ENCODE measurements at places on chromosomes 12 and 14.

DNA sequence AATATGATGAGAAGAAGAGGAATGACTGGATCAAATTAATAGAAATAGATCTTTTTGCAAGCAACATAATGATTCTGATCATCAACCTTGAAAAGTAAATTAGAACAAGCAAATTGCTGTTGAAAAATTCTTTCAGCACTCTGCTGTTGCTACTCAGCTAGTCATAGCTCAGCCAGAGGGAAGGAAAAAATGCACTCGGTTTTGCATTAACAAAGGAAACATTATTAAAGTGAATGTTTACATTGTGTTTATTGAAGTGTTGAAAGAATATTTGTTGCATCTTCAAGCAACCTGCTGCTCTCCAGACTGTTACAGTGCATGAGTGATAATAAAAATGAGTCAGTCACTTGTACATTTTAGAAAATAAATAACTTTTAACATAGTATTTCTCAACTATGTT is 26.5 kb downstream of the AP5M1 start:
- DNase-seq = no peak
- no peaks in the 10 kb centered on the region for H3K4me1 ChIP-seq
- H3K27ac ChIP-seq = no peak overlapping the region

- DNase-seq = no peak
- no peaks in the 10 kb centered on the region for H3K36me3 ChIP-seq
- peaks cover 10% of the 10 kb centered on the region for H3K4me1 ChIP-seq
- peak overlapping the region; percentile 88 for H3K27ac ChIP-seq
These were observed 575 bp downstream of the L2HGDH start for GRCh38 chr14:50311337-50311971.

DNA sequence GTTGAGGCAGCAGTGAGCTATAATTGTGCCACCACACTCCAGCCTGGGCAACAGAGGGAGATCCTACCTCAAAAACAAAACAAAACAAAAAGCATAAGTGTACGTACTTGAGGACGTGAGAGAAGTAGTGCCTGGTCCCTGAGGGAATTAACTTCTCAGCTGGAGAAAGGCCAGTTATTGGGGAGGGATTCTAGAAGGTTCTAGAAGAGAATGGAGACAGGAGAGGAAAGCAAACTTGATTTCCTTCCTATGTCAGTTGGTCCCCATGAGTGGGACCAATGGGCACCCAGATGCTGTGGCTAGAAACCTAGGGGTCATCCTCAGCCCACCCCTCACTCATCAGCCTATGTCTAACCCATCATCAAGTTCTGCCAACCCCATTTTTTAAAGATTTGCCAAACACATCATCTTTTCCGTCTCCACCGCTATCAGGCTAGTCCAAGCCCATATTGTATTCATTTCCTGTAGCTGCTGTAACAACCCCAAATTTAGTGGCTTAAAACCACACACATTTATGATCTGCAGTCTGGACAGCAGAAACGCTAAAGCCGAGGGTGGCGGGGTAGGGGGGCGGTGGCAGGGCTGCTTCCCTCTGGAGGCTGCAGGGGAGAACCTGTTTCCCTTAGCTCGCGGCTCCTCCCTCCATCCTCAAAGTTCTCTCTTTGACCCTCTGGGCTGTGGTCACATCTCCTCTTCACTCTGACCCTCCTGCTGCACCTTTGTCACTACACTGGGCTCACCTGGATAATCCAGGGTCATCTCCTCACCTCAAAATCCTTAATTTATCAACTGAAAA is 7.2 kb upstream of the RBM19 start:
- H3K27ac ChIP-seq = no peak overlapping the region
- H3K27me3 ChIP-seq = peaks cover 11% of the 10 kb centered on the region
- H3K36me3 ChIP-seq = no peaks in the 10 kb centered on the region

GRCh38 chr12:22380031-22380430 is 45.5 kb upstream of the ST8SIA1 start:
- no peak for DNase-seq
- H3K27me3 ChIP-seq = no peaks in the 10 kb centered on the region
- H3K4me1 ChIP-seq = no peaks in the 10 kb centered on the region

DNA sequence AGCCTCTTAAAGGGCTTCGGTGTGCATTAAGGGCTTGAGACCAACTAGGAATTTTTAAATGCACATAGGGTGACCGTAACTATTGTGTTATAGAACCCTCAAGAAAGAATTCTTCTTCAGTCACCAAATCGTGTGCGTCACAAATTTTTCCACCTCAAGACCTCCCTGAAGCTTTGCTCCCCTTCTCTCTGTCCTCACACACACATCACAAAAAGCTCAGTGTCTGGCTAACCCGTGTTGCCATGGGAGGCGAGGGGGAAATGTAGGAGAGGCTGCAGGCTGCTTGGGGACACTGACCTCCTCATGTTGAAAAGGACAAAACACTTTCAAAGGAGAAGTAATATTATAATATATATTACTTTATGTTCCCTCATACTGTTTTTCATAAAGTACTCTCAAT is 10.6 kb downstream of the SSPN start:
- H3K36me3 ChIP-seq = no peaks in the 10 kb centered on the region
- H3K27ac ChIP-seq = no peak overlapping the region
- no peaks in the 10 kb centered on the region for H3K4me1 ChIP-seq
- no peak for DNase-seq
- no peak overlapping the region for H3K4me3 ChIP-seq
- no peaks in the 10 kb centered on the region for H3K27me3 ChIP-seq

GRCh38 chr12:76919383-76920171 is 40.8 kb upstream of the CSRP2 start:
- no peak for DNase-seq
- no peaks in the 10 kb centered on the region for H3K27me3 ChIP-seq
- H3K27ac ChIP-seq = no peak overlapping the region
- H3K4me1 ChIP-seq = no peaks in the 10 kb centered on the region
- H3K36me3 ChIP-seq = no peaks in the 10 kb centered on the region

DNA sequence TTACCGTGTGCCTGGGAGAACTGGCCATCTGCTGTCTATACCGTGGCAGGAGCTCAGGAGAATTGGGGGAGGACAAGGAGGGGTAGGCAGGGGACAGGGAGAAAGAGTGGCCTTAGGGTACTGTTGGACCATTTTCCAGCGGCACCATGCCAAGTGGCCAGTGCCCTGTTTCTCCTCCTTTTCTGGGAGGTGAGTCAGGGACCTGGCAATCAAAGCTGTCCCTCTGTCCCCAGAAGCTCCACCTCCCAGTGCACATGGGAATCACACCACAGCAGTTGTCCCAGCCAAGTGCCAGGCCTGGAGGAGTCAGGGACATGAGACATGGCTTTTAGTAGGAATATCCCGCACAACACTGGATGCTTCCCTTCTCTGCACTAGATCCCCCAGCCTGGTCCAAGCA is 118.0 kb downstream of the GCH1 start:
- H3K36me3 ChIP-seq = no peaks in the 10 kb centered on the region
- no peak overlapping the region for H3K27ac ChIP-seq
- H3K4me1 ChIP-seq = no peaks in the 10 kb centered on the region
- DNase-seq = no peak
- H3K27me3 ChIP-seq = no peaks in the 10 kb centered on the region

GRCh38 chr14:75334549-75335051 is 56.0 kb downstream of the FOS start:
- no peak for DNase-seq
- H3K27ac ChIP-seq = peak overlapping the region; percentile 53
- H3K27me3 ChIP-seq = no peaks in the 10 kb centered on the region
- peak overlapping the region; percentile 50 for H3K4me3 ChIP-seq
- peaks cover 11% of the 10 kb centered on the region for H3K4me1 ChIP-seq

- H3K36me3 ChIP-seq = no peaks in the 10 kb centered on the region
- no peaks in the 10 kb centered on the region for H3K27me3 ChIP-seq
- no peak overlapping the region for H3K27ac ChIP-seq
- no peak overlapping the region for H3K4me3 ChIP-seq
- no peak for DNase-seq
- H3K4me1 ChIP-seq = no peaks in the 10 kb centered on the region
These were observed 8.1 kb downstream of the BCL7A start for GRCh38 chr12:122029620-122030423.

DNA sequence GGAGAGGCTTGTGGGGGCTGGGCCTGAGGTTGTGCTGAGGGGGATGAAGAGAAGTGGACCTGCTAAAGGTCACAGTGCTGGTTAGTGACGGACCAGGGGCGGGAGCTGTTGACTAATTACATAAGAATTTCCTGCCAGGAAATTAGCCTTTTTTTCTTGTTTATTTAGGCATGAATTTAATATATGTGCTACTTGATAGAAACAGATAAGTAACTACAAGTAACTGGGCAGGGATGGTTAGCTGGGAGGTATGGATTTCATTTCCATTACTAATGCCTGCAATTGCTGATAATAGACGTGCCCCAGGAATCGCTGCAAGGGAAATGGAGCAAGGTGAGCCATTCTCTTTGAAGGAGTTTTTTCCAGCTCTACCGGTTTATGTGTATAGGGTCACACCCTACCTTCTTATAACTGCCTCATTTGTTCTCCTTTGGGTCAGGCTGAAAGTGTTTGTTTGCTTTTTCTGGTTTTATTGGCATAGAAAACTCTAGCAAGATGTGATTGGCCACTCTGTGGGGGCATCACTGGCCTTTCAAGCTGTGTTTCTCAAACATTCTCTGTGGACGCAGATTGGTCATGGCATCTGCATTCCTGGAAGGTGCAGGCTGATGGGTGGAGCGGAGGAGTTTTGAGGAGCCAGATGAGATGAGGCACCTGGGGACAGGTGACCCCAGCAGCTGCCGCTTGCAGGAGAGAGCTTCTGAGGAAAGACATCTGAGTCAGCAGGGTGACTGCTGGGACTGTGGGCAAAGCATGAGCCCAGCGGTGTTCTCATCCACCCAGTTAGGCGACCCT is 19.0 kb upstream of the GPRC5A start:
- H3K4me3 ChIP-seq = no peak overlapping the region
- no peaks in the 10 kb centered on the region for H3K4me1 ChIP-seq

- no peak overlapping the region for H3K4me3 ChIP-seq
- no peak for DNase-seq
- H3K27me3 ChIP-seq = no peaks in the 10 kb centered on the region
- no peaks in the 10 kb centered on the region for H3K4me1 ChIP-seq
These were observed 125.0 kb upstream of the DYRK2 start for GRCh38 chr12:67523538-67523937.

GRCh38 chr12:79250186-79250585 is 385.6 kb downstream of the SYT1 start:
- no peaks in the 10 kb centered on the region for H3K36me3 ChIP-seq
- H3K27ac ChIP-seq = no peak overlapping the region
- no peaks in the 10 kb centered on the region for H3K4me1 ChIP-seq
- H3K4me3 ChIP-seq = no peak overlapping the region

DNA sequence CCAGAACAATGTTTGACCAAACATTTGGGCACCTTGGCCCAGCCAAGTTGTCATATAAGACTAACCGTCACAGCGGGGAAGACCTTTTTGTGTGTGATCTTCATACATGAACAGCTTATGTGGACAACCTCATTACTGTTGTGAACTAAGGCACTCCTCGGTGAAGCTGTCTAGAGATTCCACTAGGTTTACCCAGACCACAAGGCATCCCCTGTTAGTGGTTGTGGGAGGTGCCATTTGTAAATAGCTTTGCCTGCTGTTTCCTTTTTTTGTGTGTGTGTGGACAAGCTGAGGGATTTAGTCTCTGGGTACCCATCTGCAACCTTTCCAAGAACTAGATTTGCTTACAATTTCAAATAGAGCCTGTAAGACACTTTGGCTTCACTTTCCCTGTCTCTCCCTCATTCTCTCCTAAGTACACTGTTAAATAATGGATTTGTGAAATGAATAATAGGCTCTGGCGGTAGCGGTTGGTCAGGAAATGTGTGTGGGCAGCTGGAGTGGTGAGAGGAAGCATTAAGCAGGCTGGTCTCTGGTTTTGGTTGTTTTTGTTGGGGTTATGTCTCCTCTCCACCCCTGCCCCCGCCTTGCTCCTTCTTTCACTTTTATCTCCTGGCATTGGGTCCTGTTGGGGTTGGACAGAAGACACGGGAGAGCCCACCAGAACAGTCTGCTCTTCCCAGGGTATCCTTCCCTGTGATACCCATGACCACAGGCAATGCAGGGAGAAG is 727.6 kb downstream of the VRK1 start:
- H3K27ac ChIP-seq = no peak overlapping the region
- H3K36me3 ChIP-seq = no peaks in the 10 kb centered on the region
- H3K27me3 ChIP-seq = no peaks in the 10 kb centered on the region
- no peak for DNase-seq

DNA sequence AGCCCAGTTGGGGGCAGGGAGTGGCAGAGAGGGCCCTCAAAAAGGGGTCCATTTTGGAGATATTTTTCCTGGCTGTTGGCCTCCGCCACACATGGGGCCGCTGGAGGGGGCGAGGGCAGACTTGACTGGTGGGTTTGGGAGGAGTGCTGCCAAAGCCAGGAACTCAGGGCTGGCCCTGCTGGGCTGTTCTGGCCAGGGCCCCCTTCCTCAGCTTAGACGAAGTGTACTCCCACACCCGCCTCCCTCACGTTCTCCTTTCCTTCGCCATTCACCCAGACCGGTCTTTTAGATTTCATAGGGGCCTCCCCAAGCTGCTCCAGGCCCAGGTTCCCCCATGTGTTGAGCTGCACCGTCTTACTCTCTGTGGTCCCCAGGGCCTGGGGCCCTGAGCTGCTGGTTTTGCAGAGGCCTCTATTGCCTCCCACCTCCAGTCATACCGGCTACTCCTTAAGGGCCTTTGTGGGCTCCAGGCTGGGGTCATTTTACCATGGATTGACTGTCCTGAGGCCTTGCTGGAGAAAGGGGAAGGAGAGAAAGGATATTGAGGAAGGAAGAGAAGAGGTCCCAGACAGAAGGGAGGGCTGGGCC is 1.3 kb downstream of the KRT7 start:
- no peaks in the 10 kb centered on the region for H3K4me1 ChIP-seq
- no peak overlapping the region for H3K27ac ChIP-seq
- H3K27me3 ChIP-seq = peaks cover 20% of the 10 kb centered on the region
- no peak overlapping the region for H3K4me3 ChIP-seq
- no peaks in the 10 kb centered on the region for H3K36me3 ChIP-seq
- no peak for DNase-seq

DNA sequence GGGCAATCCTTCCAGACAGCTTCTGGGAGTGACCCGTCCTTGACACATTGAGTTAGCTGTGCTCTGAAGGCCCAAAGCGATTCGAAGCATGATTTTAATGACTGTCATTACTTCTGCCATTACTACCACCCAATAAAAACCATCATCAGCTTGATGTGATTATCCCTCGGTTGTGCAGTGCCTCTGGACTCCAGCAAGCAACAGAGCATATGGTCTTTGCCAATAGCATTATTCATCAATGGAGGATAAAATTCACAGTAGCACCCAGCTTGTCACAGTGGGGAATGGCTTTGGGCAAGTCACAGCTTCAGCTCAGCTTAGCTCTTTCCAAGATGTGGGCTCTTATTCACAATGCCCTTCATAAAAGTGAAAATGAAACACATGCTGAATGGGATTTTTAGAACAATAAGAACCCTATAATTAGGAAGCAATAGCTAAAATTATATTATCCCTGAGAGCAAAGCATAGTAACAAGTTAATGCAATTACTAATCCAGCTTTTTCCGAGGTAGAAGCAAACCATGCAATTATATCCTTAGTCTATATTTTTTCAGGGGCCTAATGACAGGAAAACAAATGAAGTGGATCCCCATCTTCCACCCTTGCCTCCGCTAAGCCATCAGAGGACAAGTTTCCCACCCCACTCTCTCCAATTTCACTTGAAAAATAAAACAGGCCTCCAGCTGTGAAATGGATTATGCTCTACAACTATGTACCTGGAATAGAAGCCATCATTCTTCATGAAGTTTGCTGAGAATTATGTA is 163.0 kb upstream of the EEA1 start:
- H3K27me3 ChIP-seq = no peaks in the 10 kb centered on the region
- no peaks in the 10 kb centered on the region for H3K4me1 ChIP-seq
- DNase-seq = no peak
- H3K4me3 ChIP-seq = no peak overlapping the region
- H3K36me3 ChIP-seq = no peaks in the 10 kb centered on the region
